Esophagus mucosa (tissue), 1 donor: ENCODE measurements at places on chromosomes 7 and 10. TPM values are rescaled to one million over a fixed set of nuclear protein-coding genes. Genes with fewer than 3 reads are reported as not detected.

- no peak for ATAC-seq
Measured at GRCh38 chr10:129035052-129035827, 431.8 kb upstream of the MGMT start.

GRCh38 chr7:76231071-76231470, 29.4 kb downstream of the SRRM3 start:
- no peak for ATAC-seq

DNA sequence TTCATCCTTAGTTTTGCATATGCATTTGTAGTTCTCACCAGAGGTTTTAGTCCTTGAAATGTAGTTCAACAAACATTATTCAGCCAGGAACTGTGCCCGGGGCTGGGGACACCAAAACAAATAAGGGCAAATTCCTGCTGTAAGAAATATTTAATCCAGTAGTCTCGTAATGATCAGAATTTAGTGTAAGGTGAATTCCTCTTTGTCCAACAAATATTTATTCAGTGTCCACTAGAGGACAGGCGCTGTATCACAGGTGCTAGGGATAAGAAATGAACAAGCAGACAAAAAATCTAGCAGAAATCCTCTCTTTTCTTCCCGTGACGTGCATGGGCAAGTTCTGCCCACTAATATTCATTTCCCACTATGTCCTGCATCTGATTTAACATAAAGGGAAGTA, 17.6 kb downstream of the LGI1 start:
- ATAC-seq, result no peak

- no peak for ATAC-seq
Measured at GRCh38 chr7:79478386-79478785, 24.9 kb upstream of the MAGI2 start.

GRCh38 chr7:102279537-102280400, 6.9 kb upstream of the SH2B2 start:
- peak; percentile 59 for ATAC-seq

- ATAC-seq, result no peak
Measured at GRCh38 chr7:134058980-134059379, 68.2 kb upstream of the LRGUK start.

GRCh38 chr10:73413108-73413527, 740 bp downstream of the ANXA7 start:
- ATAC-seq, result peak; percentile 50

GRCh38 chr7:92035576-92035975, 94.9 kb downstream of the AKAP9 start:
- ATAC-seq, result no peak

DNA sequence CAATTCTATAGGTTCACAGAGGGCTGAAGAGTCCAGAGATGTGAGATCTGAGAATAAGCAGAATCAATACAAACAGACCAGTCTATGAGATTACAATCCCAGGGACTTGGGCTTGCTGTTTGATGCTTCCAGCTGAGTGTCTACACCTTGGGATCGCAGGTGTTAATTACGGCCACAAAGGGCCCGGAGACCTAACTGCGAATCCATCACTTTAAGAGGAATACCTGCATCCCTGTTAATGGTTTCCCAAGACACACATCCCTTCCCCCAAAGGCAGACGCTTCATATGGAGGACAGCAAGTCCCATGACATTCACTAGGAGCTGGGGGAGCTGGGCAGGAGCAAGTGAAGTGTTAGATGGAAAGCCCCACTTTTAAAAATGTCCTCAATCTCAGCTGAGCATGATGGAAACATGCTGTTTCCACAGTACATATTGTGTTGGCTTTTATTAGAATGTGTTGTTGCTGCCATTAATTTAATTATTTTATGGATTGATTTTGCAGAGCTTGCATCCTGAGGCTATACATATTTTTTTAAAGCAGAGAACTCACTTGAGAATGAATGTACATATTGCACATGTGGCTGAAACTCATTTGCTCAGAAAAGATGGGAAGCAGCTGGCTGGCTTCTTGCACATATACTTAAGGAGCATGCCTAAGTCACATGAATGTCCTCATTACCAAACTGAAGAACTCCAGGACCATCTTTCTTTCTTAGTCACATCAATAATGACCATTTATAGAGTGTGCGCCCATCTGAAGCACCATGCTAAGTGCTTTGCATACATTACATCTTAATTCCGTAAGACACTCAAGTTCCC, 151.3 kb downstream of the NEBL start:
- no peak for ATAC-seq

DNA sequence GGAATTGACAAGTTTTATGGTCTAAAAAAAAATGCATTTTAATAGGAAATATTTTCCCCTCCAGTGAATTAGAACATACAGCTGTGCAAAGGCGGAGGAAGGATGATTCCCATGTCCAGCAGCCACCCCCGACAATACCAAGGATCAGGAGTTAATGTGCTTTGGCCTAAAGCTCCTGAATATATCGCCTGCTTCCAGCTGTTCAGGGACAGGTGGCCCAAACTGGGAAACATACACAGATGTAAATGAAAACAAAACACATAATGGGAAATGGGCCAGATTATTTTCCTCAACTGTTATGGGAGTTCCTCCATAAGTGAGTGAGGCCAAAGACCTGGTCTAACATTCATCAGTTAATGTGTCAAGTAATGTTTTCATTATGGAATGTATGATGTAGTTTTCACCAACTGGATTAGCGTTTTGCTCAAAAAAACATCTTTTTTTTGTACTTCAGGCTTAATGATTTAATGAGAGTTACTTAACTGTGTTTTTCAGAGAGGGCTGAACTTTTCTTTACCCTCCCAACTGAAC, 55.1 kb upstream of the LAMB1 start:
- ATAC-seq, result no peak

DNA sequence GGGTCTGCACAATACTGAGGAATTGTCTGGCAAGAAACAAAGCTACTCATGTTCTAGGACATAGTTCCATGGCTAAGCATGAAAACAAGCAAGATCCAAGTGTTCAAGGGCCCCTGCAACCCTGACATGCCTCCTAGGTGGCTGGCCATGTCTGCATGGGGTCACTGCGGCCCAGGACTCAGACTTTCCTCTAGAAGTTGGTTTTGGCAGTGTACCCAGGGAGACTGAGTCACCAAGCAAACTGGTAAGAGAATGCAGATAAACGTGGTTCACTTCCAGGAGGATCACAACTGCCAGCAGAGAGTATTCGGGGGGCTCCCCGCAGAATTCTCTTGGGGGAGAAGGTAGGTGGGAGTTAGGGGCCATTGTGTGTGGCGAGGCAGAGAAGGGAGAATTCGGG, 7.4 kb upstream of the PFKFB3 start:
- ATAC-seq, result no peak

DNA sequence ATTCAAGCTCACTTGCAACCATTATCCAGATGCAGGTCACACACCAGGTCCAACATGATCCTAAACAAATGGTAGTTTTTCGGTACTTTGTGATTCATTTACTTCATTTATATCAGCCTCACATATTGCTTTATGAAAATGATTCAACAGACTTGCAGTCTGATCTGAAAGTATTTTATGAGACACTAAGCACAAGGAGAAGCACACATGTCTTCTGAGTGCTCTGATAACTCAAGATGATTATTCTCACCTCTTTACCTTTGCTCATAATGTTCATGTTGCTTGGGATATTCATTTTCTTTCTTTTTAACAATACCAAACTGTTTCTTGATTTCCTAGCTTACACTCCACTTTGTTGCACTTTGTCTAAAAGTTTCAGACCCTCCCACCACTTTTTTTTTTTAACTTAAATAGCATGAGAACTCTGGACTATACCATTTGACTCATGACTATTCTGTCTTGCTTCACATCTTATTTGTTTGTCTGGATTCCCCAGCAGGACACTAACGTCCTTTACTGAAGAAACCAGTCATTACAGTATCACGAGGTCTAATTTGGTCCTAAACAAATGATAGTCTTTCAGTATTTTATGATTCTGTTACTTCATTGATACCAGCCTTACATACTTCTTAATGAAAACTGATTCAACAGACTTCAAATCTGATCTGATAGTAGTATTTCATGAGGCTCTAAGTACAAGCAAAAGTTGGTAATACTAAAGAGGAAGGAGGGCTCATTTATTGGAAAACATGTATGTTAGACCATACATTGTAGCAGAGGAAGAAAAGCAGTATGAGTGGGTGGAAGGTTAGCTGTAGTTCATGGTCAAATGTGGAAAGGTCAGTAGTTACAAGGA, 171.8 kb upstream of the AHR start:
- no peak for ATAC-seq

DNA sequence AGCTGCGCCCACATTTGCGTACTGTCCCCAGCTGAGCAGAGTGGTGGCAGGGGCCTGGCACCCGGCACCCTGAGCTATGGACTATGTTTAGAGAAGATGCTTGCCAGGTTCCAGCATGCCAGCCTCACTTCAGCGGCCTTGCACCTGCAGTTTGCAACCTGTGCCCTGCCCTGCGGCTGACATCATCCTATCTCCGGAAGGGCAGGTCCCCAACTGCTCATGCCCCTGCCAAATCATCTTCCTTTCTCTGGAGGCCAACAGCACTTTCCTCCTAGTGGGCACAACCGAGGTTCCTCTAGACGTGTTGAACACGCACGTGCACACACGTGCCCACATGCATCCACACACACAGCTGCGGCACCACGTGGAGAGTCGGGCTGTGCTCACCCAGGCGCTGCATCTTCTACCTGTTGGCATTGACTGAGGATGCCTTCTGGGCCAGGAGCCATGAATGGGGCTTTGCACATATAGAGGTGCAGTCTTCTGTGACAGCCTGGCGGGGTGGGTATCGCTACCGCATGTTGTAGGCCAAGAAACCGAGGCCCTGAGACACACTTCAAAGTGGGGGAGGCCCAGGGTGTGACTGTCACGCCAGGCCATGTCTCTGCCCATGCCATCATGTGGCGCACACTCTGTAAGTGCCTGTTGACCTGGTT, 24.5 kb downstream of the CNPY1 start:
- ATAC-seq, result peak; percentile 11

DNA sequence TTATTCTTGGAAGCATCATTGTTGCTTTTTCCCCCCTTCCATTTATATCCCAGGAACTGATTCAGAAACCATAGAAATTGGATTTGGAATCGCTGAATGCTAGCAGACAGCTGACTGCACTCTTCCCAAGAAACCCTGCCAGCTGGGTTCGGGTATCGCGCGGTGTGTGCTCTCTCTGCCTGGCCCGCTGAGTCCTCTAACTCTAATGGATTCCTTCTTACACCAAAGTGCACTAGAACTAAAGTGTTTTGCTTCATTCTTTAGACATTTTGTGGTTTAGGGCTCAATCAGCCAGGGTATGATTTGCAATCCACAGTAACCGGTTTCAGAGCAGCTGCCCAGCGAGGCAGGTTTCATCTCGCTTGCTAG, 92.2 kb downstream of the EGFR start:
- ATAC-seq, result peak; percentile 41

DNA sequence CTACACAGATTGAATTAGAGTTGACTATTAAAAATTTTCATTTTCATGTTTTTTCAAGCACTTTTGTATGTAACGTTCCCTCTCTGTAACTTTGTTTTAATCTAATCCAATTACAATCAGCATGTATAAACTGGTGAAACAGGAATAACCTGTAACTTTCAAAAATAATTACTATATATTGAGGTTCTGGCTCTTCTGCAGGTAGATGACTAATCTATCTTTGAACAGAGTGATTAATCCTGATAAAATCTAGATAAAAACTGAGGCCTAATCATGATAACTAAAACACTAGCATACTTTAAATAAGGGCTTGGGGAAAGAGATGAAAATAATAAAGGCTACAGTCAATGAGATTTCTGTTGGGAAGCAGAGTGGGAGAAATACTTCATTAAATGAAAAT, 101.6 kb upstream of the KCND2 start:
- no peak for ATAC-seq

DNA sequence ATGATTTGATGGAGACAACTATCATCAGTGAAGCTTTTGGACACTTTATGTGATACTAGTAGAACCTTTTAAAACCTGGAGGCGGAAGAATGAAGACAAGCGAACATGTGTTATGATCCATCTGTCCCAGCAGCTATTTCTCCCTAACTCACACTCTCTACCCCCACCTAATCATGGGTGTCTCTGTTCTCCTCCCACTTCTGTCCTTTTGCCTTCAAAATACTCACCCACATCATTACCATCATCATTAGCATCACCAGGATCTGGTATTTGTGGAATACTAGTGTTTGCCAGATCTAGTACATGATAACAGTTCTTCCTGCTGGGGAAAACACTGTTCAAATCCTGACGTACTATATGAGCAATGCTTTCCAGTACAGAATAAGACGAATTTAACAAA, 287.7 kb downstream of the DOCK4 start:
- no peak for ATAC-seq

- no peak for ATAC-seq
Measured at GRCh38 chr7:120869700-120870099, 11.8 kb upstream of the TSPAN12 start.

DNA sequence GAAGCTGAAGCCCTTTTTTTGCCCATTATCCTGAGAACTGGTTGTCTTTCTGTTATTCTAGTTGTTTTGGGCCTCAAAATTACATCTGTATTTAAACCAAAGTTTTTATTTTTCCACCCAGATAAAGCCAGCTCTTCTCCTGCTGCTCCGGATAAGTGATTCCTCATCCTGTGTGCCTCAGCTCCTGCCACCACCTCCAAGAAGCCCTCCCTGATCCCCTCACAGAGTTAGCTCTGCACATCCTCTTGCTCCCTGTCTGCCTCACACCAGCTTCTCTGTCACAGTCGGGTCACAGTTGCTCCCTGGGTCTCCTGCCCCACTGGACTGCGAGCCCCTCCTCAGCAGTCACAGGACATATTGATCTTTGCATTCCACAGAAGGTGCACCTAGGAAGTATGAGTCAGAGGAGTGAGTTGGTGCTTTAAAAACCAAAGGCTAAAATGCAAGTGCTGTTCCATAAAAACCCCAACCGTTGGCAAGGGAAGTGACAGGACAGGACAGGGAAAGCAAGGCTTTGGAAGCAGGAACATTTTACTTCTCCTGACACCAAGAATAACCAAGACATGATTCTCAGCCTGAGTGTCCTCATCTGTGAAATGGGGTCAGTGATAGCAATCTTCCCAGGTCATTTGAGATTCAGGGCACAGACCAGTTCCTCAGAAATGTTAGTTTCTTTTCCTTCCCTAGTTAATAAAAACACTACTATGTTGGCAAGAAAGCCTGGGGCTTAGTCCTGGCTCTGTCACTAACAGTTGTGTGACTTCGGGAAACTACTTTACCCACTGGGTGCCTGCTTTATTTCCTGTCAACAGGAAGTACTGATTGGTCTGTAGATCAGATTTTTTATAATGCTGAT, 36.5 kb upstream of the EEPD1 start:
- no peak for ATAC-seq

The EPDR1 gene
- total RNA-seq, result 0.64 TPM

The CPN1 gene
- total RNA-seq, result not detected

The FAM241B gene
- 2.9 TPM for total RNA-seq

The TMEM60 gene
- total RNA-seq, result 5.9 TPM

The DNA2 gene
- total RNA-seq, result 4.6 TPM

The HTR7 gene
- total RNA-seq, result 0.92 TPM

The C7orf57 gene
- total RNA-seq, result 1.00 TPM

The PANK1 gene
- total RNA-seq, result 5.7 TPM

The OPN1SW gene
- total RNA-seq, result not detected

The SH2D4B gene
- total RNA-seq, result 0.04 TPM

The LIPN gene
- total RNA-seq, result 1.4 TPM

The COBL gene
- 10.4 TPM for total RNA-seq

The CRHR2 gene
- not detected for total RNA-seq

The RBM20 gene
- 3.1 TPM for total RNA-seq

The GALNT17 gene
- total RNA-seq, result 0.36 TPM

The RNF148 gene
- not detected for total RNA-seq

The SLC39A12 gene
- total RNA-seq, result 0.08 TPM

The ACSM6 gene
- not detected for total RNA-seq

The PNLIPRP1 gene
- total RNA-seq, result not detected
